Activated naive CD4-positive, alpha-beta T cell treated with anti-CD3 and anti-CD28 coated beads, Interleukin-2, amount 50 U/mL, for 16 hours (primary cell): ENCODE measurements at places on chromosomes 5 and 9.

GRCh38 chr9:127099664-127100063 lies 22.8 kb downstream of the ANGPTL2 start:
- no peak for DNase-seq

- DNase-seq = no peak
These were observed 289.5 kb upstream of the MPDZ start for GRCh38 chr9:13568841-13569601.

- DNase-seq = no peak
These were observed 355.3 kb downstream of the TMEM232 start for GRCh38 chr5:110371011-110371724.

- no peak for DNase-seq
These were observed 58.7 kb downstream of the ZNF354C start for GRCh38 chr5:179118756-179119414.

DNA sequence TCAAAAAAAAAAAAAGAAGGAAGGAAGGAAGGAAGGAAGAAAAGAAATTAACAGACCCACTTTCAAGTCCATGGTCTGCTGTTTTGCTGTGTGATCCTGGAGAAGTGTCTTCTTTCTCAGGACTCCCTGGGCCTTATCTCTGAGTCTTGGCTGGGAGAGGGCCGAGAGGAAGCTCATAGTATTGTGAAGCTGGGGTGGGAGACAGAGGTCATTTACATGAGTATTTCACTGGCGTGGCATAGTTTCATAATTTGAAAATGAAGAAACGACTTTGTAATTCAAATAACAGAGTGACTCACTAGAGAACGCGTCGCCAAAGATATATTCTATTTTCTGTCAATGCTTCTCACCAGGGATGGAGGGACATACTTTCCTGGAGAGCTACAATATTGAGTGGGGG lies 2.4 kb upstream of the C9orf50 start:
- no peak for DNase-seq

- DNase-seq = no peak
These were observed 16.3 kb upstream of the NPR2 start for GRCh38 chr9:35774907-35775635.
